ENCODE measurements at places on chromosomes 6 and 20.

- DNase-seq: peak; percentile 31
Measured at GRCh38 chr6:70973604-70974003, 16.7 kb upstream of the B3GAT2 start.

DNA sequence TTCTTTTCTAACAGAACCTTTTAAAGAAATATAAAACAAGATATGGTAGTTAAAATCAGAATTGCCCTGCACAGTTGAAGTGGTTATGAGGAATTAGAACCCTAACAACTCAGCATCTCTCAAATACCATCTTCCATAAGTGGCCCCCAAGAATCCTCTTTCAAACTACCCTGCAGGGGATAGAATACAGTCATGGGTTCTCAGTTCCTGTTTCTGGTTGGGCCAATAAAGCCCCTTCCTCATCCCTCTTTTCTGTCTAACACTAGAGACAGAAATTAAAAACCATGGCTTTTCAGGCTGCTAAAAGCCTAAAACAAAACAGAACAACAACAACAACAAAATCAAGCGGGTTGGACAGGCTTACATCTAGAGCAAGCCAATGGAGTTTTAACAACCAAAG, 6.7 kb upstream of the LCA5 start:
- DNase-seq: no peak

DNA sequence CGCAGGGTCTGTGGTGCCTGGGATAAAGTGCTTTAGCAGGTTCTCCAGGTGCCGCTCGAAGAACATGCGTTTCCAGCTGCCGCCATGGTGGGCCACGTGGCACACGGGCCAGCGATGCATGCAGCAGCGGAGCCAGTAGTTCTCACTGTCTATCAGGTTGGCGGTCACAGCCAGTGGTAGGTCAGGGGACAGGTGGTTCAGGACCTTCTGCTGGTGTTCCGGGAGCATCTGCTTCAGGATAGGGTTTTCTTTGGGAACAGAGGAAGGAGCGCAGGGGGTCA, 16.0 kb downstream of the TMEM151B start:
- DNase-seq: no peak

GRCh38 chr6:32589596-32590449, at the start of gene HLA-DRB1:
Gene HLA-DRB1, minus strand, starts transcription at chr6:32589848. Its CDS starts 106 bp downstream, at chr6:32589742.
- DNase-seq: no peak

DNA sequence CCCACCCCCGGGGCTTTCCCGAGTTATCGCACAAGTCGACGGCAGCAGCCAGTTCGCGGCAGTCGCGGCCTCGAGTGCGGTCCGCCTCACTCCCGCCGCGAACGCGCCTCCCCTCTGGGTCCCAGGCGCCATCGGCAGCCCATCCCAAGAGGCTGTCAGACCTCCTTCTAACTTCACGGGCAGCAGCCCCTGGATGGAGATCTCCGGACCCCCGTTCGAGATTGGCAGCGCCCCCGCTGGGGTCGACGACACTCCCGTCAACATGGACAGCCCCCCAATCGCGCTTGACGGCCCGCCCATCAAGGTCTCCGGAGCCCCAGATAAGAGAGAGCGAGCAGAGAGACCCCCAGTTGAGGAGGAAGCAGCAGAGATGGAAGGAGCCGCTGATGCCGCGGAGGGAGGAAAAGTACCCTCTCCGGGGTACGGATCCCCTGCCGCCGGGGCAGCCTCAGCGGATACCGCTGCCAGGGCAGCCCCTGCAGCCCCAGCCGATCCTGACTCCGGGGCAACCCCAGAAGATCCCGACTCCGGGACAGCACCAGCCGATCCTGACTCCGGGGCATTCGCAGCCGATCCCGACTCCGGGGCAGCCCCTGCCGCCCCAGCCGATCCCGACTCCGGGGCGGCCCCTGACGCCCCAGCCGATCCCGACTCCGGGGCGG, 1.6 kb downstream of the GNAS start:
- no peak for DNase-seq

- DNase-seq: no peak
Measured at GRCh38 chr20:63059684-63060056, 52.9 kb upstream of the BHLHE23 start.

GRCh38 chr6:63792736-63793464, 157.3 kb downstream of the PHF3 start:
- DNase-seq: no peak

- no peak for DNase-seq
Measured at GRCh38 chr6:47714802-47715201, 16.4 kb downstream of the ADGRF4 start.

- no peak for DNase-seq
Measured at GRCh38 chr20:40970218-40970617, 58.4 kb upstream of the TOP1 start.

- DNase-seq: no peak
Measured at GRCh38 chr6:168319279-168320111, at the start of gene DACT2. Gene DACT2, minus strand, starts transcription at chr6:168319777. Its CDS starts 144 bp downstream, at chr6:168319633.

DNA sequence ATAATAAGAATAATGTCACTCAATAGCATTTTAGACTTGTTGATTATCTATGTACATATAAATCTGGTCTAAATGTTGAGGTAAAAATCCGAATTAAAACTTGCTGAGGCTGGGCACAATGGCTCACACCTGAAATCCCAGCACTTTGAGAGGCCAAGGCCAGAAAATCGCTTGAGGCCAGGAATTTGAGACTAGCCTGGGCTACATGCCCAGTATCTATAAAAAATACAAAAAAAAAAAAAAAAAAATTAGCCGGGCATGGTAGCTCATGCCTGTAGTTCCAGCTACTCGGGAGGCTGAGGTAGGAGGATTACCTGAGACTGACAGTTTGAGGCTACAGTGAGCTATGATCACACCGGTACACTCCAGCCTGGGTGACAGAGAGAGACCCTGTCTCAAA, 34.2 kb upstream of the SUPT3H start:
- no peak for DNase-seq

DNA sequence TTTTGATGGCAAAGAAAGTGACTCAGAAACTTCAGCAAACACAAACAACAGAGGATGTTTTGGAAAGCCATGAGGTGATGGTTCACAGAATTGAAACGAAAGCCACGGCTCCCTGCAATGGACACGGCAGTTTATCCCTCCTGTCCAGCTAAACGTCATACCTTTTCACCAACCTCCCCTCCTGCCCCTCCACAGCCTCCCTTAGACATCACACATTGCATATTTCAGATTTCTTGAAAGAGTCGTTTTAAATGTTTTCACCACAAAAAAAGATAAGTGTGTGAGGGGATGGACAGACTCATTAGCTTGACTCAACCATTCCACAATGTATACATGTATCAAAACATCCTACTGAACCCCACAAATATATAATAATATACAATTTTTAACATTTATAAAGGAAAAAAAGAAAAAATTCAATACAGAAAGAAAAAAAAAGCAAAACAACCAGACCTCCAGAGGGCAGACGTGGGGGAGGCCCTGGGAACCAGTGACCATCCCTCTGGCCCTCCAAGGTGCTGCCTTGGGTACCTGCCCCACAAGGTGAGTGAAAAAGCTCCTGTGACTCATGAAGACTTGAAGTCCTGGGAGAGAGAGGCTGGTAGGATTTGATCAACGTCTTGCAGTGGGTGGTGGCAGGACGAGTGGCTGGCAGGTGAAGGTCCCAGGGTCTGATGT, 117.2 kb upstream of the THBS2 start:
- DNase-seq: no peak

- DNase-seq: no peak
Measured at GRCh38 chr6:2192976-2193375, 52.4 kb downstream of the GMDS start.

GRCh38 chr20:47319517-47320252, 36.8 kb downstream of the ZMYND8 start:
- no peak for DNase-seq

DNA sequence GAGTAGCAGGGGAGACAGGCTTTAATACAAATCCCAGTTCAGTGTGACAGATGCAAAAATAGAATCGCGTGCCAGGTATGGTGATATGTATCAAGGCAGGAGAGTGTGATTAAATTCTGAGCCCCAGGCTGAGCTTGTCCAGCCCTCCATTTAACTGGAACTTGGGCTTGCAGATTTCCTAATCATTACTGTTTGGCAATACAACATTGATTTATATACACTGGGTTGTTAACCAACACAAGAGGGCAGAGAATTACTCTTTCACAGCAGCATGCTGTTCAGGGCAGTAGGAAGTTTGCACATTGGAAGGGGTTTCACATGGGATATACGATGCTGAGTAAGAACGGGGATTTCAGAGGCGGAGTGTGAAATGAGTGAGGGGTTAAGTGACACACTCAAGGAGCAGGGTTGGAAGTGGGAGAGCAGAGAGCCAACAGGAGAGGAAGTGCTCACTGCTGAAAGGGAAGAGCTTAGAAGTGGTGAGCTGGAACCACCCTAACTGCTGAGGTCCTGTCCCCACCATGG, 70.8 kb upstream of the ATXN1 start:
- DNase-seq: no peak

- no peak for DNase-seq
Measured at GRCh38 chr20:49480236-49480635, 2.2 kb downstream of the KCNB1 start.

DNA sequence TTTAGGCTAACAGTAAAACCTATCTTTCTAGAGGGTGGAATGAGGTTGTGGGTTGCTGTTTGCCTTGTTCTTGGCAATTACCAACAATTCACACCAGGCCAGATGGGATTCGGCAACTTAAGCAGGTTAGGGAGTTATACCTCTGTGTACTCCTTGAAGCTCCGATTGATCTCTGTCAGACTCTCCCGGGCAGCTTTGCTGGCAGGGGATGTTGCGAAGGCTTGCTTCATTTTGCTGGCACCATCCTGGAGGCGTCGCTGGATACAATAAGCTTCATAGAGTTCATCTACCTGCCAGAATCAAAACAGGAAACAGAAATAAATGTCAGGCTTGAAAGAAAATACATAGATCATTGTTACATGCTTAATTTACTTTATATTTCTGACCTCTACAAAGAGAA, 66.4 kb upstream of the ARMH2 start:
- no peak for DNase-seq

DNA sequence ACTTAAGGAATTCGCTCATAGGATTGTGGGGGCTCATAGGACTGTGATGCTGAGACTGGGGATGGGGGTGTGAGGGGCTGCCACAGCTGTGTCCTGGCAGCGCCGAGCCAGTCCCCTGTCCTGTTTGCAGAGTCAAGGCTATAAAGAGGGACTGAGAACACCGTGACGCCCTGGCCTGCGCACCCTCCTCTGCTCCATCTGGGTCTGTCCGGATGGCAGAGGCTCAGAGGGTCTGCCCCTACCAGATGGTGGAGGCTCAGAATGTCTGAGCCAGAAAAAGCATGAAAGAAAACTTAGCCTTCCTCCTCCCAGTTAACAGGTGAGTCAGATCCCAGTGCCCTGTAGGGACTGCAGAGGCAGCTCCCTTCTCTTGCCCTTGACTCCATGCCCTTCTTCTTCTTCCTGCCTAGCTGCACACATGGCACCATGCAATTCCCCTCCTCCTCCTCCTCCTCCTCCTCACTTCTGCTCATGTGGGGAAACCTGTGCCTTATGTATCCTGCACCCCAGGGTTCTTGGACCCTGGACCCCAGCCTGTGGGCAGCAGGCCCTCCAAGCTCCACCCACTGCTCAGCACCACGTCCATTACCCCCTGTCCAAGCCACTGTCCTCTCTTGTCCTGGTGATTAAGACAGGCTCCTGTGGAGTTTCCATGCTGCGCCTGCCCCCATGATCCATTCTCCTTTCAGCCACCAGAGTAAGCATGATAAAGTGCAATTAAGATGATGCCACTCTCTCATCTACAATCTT, 410.0 kb upstream of the SULF2 start:
- DNase-seq: no peak

DNA sequence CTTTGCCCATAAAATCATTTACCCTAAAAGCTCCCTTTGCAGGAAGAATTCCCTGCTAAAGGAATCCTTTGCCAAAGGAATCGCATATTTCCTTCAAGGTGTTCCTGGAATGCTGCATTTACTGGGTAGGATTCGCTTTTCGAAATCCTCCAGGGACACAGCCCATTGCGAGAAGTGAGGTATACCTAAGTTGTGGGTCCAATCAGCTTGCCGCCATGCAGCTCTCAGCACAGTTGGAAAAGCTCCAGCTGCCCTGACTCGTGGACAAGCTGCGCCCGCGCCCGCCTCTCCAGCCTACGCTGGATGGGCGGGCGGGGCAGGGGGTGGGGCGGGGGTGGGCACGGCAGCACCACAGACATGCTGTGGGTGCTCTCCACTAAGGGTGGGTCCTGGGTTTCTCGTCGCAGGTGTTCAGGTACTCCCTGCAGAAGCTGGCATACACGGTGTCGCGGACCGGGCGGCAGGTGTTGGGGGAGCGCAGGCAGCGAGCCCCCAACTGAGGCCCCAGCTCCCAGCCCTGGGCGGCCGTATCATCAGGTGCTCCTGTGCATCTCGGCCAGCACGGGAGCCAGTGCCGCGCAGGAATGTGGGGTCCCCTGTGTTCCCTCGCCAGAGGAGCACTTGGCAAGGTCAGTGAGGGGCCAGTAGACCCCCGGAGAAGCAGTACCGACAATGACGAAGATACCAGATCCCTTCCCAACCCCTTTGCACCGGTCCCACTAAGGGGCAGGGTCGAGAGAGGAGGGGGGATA, 1.4 kb downstream of the NNAT start:
- no peak for DNase-seq

DNA sequence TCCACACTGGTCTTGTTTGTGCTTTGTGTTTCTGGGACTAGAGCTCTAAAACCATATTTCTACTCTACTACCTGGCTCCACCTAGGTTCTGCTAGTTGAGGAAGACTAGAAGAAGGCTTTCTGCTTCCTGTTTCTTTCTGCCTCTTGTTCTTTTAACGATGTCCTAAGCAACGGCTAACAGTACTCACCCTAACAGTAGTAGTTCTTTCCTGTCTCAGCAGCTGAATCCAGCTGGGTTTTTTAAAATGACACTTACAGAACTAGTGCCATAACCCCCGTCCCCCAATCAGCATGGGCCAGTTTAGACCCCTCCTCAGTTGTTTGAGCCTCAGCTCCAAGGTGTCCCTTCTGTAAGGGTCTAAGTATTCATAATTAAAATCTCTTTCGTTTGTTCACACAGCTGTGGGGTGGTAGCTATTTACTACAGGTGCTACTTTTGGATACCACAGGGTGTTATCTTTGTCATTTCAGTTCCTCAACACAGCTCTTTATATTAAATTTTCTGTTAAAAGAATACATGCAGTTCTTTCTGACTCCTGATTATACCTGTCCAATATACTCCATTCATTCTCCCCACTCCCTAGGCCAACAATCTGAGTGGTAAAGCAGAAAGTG, 790.2 kb downstream of the DHX35 start:
- no peak for DNase-seq
